NCI-H82 (cell line): ENCODE measurements at places on chromosomes 6 and 20.

GRCh38 chr6:1958257-1958656 lies 287.1 kb downstream of the GMDS start:
- DNase-seq: no peak

DNA sequence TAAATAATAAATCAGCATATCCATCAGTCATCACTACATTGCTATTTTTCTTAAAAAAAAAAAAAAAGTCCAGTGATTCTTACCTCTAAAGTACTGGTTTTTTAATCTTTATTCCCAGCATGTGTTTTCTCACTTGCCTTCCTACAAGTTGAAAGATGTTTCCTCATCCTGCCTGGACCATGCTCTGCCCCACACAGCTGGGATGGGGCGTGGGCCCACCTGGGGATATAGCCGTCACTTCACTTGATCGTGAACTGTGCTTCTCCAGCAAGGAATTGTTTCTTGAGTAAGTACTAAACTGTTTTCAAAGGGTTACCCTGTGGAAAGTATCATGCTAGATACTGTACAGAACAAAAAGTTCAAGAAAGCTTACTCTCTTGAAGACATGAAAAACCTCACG lies 212.6 kb upstream of the HTR1E start:
- DNase-seq: no peak

DNA sequence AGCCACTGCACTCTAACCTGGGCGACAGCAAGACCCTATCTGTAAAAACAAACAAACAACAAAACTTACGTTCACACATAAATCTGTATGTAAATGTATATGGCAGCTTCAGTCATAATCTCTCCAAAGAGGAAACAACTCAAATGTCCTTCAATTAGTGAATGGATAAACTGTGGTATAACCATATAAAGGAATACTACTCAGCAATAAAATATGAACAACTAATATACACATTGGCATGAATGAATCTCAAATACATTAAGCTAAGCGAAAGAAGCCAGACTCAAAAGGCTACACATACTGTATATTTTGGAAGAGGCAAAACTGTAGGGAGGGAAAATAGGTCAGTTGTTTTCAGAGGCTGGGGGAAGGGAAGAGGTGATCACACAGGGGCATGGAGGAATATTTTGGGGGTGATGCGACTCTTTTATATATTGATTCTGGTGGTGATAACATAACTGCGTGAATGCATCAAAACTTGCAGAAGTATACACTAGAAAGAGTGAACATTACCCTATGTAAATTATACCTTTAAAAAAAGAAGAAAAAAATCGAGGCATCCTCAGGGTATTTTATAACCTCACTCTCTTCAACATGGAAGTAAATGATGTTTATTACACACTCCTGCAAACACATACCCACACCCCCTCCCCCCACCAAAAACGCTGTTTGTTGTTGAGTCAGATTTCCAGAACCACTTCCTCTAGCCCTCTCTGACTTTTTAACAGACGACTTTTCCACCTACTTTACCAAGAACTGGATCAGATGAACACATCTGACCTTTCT lies 115.2 kb upstream of the RNF24 start:
- no peak for DNase-seq

DNA sequence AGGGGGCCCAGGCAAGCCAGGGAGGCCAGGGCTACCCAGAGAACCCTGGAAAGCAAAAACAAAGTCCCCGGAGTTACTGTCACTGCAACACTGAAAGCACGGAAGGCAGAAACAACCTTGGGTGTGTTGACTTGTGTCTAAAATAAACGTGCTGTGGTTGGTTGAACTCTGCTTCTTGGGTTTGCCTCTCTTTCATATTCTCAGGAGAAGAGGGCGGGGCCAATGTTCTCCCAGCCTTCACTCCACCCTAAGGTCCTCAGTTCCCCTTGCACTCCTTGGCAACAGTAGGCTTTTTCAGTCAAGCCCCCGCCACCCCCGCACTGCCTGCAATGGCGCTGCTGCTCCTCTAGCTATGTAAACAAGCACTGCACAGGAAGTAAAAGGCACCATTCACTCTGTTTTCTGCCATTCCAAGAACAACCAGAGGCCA lies 60.9 kb downstream of the COL9A1 start:
- no peak for DNase-seq

GRCh38 chr6:37517411-37517812 lies 17.7 kb upstream of the CCDC167 start:
- DNase-seq: no peak

- no peak for DNase-seq
Measured at GRCh38 chr6:127570739-127571389, 6.1 kb upstream of the C6orf58 start.

DNA sequence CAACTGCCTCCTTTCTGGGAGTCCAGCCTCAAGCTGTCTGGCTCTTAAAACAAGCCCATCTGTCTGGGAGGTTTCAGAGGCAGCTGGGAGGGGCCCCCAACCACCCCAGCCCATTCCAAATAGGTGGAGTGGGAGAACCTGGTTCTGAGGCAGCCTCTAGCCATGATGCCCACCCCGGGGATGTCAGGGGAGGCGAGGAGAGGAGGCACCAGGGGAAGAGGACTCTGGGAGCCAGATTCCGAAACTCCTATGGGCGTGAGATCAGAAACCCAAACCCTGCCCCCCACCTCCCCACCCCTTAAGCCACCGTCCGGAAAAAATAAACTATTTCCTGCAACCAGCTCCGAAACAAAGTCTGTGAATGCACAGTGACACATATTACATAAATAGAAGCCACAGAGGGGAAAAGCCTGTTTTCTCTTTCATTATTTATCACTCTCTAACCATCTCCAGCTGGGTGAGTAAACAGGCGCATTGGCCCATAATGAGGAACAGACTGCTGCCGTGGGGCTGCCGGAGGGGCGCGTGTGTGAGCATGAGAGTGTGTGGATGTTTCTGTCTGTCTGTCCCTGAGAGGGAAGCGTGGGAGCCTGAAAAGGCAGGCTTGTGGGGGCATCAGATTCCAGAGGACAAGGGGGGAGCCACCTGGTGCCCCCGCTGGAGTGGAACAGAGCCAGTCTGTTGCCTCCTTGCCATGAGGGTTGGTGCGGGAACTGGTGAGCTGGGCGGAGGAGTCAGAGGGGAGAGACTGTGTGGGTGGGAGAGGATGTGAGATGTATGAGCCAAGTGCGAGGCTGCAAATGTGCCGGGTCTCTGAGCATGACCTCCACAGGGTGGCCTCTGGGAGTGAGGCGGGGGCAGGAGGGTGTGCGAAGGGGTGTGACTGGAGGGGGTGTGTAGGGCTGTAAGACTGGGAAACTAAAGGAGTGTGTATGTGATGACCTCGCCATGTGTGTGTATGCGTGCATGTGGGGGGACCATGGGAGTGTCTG lies 14.3 kb upstream of the FOXP4 start:
- DNase-seq: peak; percentile 48

GRCh38 chr20:21105429-21106170 lies 558 bp downstream of the LINC00237 start:
- no peak for DNase-seq

GRCh38 chr6:156791320-156791850 lies 14.2 kb downstream of the ARID1B start:
- DNase-seq: peak; percentile 95

DNA sequence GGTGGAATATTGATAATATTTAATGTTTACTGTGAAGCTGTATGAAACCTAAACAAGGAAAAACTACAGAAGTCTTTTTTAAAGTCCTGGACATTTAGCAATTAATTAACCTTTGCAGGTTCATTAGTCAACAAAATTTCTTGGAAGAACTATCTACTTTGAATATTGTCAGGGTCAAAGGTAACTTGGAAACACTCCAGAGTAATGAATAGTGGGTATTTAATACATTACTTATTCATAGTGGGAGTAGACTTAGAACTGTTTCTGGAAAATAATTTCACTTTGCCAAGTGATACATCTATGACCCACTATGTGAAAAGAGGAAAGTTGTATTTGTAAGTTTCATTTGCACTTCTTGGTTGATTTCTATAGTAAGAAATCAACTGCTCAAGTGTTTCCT lies 319.1 kb downstream of the TFAP2B start:
- DNase-seq: no peak

DNA sequence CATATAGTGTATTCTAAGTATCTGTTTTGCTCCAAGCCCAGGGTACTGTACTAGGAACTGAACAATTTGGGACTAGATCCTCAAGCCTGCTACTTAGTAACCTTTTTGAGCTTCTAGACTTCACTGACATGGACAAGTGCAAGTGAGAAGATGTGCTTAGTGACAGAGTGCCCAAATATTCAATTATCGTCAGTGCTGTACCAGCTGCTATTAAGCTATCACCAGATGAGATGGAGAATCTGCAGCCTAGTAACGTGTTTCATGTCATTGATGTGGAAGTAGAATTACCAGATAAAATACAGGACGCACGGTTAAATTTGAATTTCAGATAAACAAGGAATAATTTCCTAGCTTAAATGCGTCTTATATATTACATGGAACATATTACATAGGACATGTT lies 218.3 kb downstream of the ARID1B start:
- no peak for DNase-seq

DNA sequence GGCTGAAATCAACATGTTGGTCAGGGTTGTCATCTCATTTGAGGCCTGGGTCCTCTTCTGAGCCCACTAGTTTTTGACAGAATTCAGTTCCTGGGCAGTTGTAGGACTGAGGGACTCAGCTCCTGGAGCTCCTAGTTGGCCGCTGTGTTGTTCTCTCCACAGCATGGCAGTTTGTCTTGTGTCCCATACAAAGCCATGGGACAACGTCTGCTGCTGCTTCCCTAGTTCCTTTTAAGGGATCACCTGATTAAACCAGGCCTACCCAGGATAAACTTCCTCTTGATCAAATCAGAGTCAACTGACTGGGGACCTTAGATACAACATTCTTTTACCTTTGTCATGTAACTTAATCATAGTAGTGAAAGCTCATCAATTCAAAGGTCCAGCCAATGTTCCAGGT lies 141.0 kb downstream of the BCAS1 start:
- no peak for DNase-seq

GRCh38 chr20:10047427-10047826 lies 12.6 kb downstream of the ANKEF1 start:
- peak; percentile 18 for DNase-seq

GRCh38 chr20:48817367-48818030 lies 10.3 kb downstream of the PREX1 start:
- no peak for DNase-seq

- no peak for DNase-seq
Measured at GRCh38 chr6:163745536-163746400, 331.2 kb downstream of the QKI start.

- no peak for DNase-seq
Measured at GRCh38 chr6:84546427-84546914, 217.9 kb downstream of the TBX18 start.

- no peak for DNase-seq
Measured at GRCh38 chr20:51995551-51995951, 193.2 kb upstream of the SALL4 start.

DNA sequence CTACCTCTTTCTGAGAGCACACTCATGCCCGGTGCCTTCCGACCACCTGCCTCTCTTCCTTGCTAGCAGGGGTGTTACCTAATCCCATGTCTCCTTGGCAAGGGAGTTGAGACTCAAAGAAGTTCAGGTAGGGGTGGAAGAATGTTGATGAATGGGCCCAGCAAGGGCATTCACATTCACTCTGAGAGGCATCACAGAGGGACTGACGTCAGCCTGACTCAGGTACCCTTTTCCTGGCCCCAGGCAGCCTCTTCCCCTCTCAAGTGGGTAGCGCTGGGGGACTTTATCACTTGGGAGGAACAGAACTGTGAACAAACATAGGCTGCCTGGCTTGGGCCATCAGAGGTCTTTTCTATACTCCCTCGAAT lies 35.3 kb downstream of the HM13 start:
- DNase-seq: no peak

DNA sequence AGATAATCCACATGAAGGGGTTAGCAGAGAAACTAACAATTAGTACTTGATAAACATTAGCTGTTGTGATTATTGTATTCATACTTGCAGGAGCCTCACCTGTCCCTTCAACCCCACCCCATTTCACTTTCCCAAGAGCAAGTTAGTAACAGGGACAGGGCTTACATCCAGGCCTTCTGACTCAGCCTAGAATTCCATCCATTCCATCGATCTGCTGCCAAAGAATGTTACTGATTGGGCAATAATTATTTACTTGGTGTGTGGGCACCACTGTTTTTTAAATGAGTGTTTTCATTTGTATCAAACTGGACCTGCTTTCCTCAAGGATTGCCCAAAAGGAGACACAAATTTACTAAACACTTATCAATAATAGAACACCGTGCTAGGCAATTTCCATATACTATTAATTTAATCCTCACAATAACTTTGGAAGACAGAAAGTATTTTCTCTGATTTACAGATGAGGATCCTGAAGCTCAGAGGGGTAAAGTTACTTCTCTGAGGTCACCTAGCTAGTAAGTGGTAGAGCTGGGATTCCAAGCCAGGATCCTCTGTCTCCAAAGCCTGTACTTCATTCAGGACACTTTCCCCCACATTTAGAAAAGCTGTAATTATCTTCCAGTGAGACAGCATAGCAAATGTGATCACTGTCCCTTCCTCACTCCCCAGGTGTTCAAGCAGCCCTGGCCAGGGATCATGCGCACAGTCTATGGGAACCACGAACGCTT lies 32.8 kb downstream of the GSS start:
- no peak for DNase-seq

DNA sequence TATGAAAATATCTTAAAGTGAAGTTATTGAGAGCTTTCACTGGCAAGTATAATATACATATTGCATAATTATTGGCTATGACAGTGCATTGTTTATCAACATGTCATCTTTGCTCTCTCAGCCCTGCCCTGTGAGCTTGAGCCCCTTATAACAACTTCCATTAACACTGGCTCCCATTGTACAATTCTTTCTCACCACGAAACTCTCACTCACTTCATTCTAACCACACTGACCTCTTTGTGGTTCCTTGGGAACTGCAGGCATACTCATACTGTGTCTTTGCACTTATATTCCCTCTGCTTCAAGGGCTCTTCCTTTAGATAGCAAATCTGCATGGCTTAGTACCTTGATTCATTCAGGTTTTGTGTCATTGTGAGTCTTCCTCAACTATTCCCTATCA lies 411.8 kb downstream of the CDKAL1 start:
- peak; percentile 53 for DNase-seq

DNA sequence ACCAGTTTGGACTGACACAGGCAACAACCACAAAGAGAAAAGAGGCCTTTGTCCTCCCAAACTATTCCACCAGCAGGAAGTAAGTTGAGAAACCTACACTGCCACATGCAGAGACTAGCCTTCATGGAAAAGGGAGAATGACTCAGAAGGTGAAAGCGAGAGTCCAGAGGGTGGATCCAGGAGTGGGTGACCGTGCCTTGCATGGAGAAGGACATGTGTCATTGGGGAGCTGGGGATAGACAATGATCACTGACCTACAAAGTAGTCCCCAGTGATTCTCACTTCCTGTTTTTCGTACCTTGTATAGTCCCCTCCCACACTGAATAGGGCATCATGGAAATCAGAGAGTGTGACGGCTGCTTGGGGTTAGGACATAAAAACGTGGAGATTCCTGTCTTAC lies 91.9 kb downstream of the MYLK4 start:
- DNase-seq: no peak

GRCh38 chr20:57501461-57502335 lies 23.2 kb downstream of the CTCFL start:
- DNase-seq: peak; percentile 75
